ENCODE measurements at places on chromosomes 1 and 21. TPM values are rescaled to one million over a fixed set of nuclear protein-coding genes. Genes with fewer than 3 reads are reported as not detected.

DNA sequence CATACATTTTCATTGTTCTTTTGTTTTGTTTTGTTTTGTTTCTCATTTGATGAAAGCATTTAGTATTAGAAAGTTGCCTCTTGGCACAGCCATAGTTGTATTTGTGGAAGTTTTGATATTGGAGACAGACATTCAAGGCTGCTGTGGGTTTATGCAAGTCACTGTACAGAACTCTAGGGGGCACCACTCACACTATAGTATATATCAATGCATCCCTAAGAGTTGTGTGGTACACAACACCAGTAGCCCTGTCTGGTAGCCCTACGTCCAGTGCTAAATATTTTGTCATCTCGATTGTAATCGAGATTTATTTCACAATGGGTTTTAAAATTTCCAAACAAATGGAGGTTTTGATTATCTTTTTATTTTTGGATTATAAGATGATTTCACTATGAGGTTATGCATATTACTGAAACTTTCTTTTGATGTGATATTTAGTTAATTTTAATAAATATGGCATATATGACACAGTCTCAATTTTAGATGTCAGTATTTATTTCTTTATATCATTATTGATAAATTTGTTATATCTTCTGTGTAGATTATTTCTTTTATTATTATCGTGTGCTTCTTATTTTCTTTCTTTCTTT, 112.2 kb downstream of the NR5A2 start:
- no peaks in the 10 kb centered on the region for H3K4me1 ChIP-seq
- H3K4me3 ChIP-seq: no peak overlapping the region
- H3K36me3 ChIP-seq: no peaks in the 10 kb centered on the region

DNA sequence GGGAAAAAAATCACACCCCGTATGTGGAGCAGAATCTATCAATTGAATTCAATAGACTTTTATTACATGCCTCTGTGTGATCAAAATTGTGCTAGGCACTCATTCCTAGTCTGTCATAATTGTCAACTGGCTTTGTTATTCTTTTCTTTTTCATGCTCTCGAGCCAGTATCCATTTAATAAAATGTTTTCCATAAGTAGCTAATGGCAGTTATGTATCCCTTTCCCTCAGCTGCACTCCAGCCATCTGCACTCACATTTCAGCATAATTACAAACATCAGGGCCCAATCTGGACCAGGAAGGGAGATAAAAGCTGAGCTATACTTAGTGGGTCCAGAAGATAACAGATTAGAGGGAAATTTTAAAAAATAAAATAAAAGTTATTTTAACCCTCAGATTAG, 15.9 kb downstream of the RGS5 start:
- H3K4me3 ChIP-seq: no peak overlapping the region
- no peak for DNase-seq
- H3K27ac ChIP-seq: no peak overlapping the region
- no peaks in the 10 kb centered on the region for H3K27me3 ChIP-seq

DNA sequence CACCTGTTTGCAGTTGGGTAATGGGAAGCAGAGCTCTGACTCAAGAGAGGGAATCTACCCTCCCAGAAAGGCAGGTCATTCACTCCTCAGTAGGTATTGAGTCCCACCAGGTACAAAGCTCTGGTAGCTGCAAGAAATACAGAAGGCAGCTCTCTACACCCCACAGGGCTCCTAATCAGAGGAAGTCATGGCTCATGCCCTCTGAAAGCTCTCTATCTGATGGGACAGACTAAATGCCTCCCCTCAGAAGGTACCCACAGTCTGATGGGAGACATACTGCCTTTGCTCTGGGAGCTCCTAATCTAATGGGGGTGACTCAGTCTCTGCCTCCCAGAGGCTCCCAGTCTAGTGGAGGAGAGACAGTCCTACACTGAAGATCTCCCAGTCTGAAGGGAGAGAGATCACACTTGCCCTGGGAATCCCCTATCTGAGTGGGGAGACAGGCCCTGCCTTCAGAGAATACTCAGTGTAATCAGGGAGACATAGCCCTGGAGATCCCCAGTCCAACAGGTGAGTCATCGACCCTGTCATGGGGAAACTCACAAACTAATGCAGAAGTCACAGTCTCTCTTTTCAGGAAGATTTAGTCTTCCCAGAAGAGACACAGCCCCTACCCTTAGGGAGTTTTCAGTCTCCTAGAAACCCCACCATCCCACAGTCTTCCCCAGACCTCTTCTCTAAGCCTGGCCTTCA, 23.7 kb downstream of the CAMK1G start:
- 0 out of 2 replicates have a peak, but pooled peaks cover 4% of the 10 kb centered on the region for H3K27me3 ChIP-seq
- no peaks in the 10 kb centered on the region for H3K4me1 ChIP-seq
- H3K36me3 ChIP-seq: no peaks in the 10 kb centered on the region
- peak; percentile 73 for DNase-seq

GRCh38 chr1:1273209-1273511, 494 bp downstream of the UBE2J2 start:
- H3K4me3 ChIP-seq: peak overlapping the region; percentile 96
- peaks cover 26% of the 10 kb centered on the region for H3K4me1 ChIP-seq

The SIM2 gene
- total RNA-seq: not detected

Measured in GM23248 (cell line).